HFFc6 (cell line): ENCODE measurements at places on chromosomes 3 and 15.

DNA sequence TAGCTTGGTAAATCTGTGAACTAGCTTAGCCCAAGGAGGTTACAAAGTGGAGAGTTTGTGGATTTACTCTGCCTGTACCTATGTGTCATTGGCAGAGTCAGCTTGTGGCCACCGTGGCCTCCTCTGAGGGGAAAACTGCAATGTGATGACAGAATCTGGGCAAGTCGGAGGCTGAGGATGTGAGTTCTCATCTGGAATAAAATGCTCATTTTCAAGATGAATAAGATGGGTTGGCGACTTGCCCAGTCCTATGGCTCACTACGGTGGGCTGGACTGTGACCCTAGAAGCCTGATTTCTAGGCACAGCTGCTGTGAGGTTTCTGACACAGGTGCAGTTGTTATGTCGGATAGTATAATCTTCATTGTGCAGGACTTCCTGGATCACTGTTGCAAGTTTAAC, 83.7 kb downstream of the ETV5 start:
- DNase-seq, result peak; percentile 15

- DNase-seq, result no peak
These were observed 189.5 kb downstream of the TPRG1 start for GRCh38 chr3:189361103-189361835.

DNA sequence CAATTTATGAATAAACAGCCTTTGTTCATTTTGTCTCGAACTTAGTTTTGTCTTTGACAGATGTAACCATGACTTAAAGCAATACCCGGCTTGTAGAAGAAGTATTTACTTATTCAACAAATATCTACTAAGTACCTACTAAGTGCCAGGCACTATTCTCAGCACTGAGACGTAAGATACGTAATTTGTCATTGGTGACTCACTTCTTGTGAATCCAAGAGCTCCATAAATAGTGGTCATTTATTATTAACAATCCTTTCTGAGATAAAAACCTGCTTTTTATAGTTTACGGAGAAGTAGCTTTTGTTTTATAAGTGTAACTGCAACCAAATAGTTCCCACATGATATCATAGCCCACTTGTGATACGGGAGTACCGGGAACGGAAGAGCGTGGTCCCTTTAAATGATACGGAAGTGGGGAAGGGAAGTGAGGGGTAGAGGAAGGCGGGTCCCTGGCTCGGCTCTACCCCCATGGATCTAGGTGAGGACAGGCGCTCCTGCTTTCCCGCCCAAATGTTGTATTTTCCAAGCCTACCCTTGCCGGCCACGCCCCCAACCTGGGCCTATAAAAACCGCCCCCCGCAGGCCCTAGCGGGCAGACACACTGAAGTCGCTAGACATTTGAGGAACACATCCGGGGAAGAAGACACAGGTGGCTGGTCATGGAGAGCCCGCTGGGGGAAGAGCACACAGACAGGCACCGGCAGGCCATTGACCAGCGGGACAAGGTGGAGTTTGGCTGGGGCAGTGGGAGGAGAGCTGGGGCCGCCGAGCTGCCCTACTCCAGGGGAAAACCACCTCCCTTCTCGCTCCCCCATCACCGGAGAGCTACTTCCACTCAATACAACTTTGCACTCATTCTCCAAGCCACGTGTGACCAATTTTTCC, at the start of gene SAMMSON:
Gene SAMMSON, plus strand, starts transcription at position 594 of the 888 bp plus-strand sequence.
- DNase-seq, result peak; percentile 26

GRCh38 chr15:23565395-23566070, at the start of gene MKRN3:
Gene MKRN3 (plus strand): TSS chr15:23565674. CDS start chr15:23565783, 109 bp downstream.
- no peak for DNase-seq

DNA sequence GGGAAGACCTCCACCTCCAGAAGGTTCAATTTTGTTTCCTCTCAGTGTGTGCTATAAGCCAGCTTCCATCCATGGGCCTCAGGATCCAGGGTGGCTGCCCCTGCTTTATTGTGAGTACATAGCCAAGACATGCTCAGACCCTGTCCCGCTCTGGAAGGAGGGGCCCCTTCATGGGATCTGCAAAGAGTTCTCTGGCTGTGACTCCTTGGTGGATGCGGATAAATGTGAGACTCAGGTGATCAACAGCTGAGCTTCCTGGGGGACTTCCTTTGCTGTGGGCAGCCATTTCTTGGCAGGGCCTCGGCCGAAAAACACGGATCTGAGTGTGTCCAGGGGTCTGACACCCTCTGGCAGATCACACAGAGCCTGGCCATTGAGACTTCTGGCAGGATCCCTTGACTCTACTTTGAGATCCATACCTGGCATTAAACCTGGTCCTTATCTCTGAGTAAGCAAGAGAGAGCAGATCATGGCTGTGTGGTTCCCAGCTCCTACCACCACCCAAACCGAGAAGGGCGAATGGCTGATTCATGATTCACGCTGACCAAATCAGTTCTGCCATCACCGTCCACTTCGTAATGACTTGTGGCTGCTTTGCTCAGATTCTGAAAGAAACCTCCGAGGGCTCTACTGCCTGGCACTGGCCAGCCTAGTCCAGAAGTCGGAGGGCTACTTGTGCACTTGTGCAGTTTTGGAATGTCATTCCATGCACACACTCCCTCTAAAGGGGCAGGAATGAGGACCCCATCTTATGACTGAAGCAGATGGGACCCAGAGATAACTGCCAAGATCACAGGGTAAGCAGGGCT, 68.1 kb downstream of the SENP2 start:
- no peak for DNase-seq

- DNase-seq, result peak; percentile 74
These were observed 49.0 kb downstream of the SUCLG2 start for GRCh38 chr3:67605377-67605776.

- DNase-seq, result no peak
These were observed 33.4 kb upstream of the CILP start for GRCh38 chr15:65244638-65245037.

DNA sequence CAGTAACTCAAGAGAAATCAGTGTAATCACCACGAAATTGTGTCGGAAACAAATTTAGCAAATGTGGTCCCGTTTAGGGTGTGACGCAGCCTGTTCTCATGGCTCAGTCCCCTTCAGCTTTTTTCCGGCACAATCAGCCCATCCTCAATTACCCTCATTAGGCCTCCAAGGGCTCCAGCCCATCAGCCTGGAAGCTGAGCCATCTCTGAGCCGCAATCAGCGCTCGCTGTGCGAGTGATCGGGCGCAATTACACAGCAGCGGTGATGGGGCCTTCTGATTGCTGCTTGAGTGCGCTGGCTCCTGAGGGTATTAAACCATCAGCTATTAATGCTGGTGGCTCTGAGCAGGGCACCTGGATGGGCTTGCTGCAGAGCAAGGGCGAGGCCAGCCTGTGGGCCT, 55.6 kb downstream of the PLXNA1 start:
- DNase-seq, result no peak

- DNase-seq, result no peak
These were observed 24.7 kb upstream of the HHLA2 start for GRCh38 chr3:108271626-108272025.

DNA sequence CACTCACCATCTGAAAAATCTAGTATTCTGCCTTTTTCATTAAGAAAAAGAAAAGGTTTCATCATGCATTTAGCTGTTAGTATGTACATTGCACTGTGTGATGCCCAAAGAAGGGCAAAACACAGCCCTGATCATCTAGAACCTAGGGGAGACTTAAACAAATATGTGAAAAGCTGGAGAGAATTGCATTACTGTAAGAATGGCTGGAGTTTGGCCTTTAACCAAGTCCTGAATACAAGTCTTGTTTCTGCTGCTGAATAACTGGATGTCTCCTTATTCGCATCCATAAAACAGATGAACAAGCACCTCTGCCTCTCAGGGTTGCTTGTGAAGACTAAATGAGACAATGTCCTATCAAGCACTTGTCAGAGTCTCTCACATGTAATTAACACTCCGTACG, 233.4 kb upstream of the LRTM1 start:
- DNase-seq, result no peak

- no peak for DNase-seq
These were observed 493.3 kb upstream of the ROBO1 start for GRCh38 chr3:80261082-80261481.

GRCh38 chr3:184561913-184562877, 610 bp downstream of the EPHB3 start:
- DNase-seq, result no peak

DNA sequence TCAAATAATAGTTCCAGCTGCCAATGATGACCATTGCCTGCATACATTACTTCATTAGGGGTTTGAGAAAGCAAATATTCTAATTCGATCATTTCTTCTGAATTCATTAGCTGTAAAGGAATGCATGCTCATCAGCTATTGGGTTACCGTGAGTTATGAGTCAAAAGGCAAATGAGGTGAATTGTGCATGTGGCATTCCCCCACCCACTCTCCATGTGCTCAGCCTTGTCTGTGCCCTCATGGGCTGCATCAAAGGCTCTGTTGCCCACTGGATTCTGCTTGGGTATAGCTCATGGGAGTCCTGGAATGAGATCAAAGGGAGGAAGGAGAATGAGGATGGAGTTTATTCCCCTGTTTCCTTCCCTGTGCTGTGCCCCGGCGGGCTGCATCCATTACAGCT, 99.3 kb upstream of the CHRNA7 start:
- DNase-seq, result no peak

DNA sequence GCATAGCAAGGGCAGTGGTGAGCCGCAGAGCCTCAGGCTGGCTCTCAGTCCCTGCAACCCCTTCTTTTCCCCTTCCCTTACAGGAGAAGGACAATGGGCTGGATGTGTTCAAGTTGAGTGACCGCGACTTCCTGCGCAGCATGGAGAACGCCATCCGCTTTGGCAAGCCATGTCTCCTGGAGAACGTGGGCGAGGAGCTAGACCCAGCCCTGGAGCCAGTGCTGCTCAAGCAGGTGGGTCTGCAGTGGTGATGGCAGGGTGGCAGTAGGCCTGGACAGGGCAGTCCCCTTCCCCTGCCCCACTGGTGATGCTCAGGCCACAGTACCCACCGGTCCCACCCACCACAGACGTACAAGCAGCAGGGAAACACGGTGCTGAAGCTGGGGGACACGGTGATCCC, 53.8 kb downstream of the SEMA3G start:
- no peak for DNase-seq

DNA sequence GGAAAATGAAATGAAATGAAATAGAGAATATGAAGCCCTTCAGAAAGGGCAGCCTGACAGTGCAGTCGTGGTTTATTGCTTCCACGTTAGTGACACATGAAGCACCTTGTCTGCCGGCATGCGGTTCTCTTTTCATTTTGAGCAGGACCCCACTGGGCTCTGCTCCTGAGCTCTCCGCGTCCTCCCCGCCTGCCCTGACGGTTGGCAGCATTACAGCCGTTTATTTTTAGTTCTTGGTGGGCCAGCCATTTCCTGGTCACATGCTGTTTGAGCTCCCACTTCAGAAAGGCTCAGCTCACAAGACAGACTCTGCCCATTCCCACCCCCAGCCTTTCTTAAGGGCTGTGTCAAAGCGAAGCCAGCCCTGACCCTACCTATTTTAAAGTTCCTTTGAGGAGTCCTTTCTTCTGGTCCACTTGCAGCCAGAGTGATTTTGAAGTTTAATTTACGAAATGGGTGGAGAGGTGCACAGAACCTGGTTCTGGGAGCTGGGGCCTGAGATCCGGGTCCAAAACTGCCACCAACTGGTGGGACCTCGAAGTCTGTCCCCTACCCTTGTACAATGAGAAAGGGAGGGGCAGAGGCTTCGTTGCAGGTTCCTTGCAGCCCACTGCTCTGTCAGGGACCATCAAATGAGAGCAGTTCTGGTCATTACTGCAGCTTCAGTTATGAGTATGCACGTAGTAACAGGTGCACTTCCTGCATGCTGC, 60.1 kb downstream of the MGLL start:
- no peak for DNase-seq

- DNase-seq, result no peak
These were observed 289.5 kb downstream of the NEK10 start for GRCh38 chr3:27079427-27080257.

DNA sequence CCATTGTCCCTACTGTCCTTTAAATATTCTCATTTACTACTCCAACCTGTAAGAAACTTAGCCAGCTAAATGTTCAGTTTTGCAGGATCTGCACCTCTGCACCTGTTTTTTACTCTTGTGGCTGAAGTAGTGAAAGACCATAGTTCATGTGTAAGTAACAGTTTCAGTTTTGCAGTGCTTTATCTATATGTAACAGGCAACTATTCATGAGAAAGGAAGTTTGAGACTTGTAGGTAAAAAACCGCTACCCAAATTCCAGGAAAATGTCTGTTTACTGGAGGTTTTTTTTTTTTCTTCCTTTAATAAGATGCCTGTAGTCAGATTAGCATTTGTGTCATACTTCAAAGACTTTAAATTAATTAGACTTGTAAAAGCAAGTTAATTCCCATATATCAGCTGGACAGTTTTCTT, 25.4 kb upstream of the MBNL1 start:
- no peak for DNase-seq

DNA sequence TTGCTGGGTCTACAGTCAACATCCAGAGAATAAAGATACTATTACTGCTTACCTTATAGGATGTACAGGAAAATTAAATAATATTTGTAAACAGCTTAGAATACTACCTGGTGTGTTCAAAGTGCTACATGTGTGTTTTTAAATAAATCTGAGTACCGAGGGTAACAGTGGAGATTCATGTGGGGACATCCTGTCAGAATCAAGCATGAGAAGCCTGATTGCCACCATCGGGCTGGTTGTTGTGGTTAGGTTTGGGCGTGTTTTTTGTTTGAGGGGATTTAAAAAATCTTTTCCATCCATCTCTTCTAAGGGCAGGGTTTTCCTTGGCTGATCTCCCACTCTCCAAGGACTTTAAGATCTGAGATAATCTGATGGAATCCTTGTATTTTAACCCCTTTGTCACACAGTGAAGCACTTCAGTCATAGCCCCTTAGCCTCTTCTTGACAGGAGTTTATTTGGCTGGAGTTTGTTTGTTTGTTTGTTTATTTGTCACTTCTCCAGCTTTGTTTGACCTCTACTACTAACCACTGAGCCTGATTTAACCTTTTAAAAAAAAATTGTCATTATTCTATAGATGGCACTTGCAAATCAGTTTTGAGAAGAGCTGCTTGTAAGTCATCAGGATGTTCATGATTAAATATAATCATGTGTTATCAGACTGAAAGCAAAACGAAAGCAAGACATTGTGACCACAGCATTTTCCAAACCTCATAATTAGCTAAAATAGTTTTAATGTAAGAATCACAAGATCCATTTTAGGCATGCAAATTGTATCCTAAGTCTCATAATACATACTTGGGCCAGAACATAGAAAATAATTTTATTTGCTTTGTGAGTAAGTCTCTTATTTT, 72.8 kb upstream of the RARB start:
- no peak for DNase-seq

- no peak for DNase-seq
These were observed 59.3 kb upstream of the UBE2E1 start for GRCh38 chr3:23746441-23746840.

- no peak for DNase-seq
These were observed 301 bp downstream of the PCBP4 start for GRCh38 chr3:51966922-51967383.

- DNase-seq, result no peak
These were observed 467.1 kb downstream of the RBMS3 start for GRCh38 chr3:29747991-29748390.

DNA sequence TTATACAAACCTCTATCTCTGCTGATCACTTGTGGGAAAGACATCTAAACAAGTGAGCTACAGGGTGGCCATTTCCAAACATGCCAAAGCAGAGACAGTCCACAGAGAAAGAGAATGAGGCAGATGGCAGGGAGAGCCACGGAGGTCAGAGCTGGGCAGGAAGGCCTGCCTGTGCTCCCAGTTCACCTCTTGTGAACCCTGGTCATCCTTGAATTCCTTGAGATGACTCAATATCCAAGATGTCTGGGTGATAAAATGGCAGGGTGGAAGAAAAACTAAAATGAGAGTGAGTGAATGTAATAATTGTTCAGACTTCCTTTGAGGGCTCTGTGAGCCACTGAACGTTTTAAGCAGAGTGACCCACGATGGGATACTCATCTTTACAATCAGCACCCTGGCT, 104.8 kb downstream of the PLCH1 start:
- DNase-seq, result no peak

- no peak for DNase-seq
These were observed 35.4 kb downstream of the TPM1 start for GRCh38 chr15:63077952-63078351.
